ENCODE measurements at places on chromosomes 13 and 19. TPM values are rescaled to one million over a fixed set of nuclear protein-coding genes. Genes with fewer than 3 reads are reported as not detected.

The GPR4 gene
- total RNA-seq = 0.73 TPM

The SHISA7 gene
- not detected for total RNA-seq

The ZNF433 gene
- total RNA-seq = 6.1 TPM

The F10 gene
- total RNA-seq = 33.4 TPM

The B3GNT3 gene
- not detected for total RNA-seq

The MAMSTR gene
- 3.8 TPM for total RNA-seq

The ARRDC2 gene
- 7.1 TPM for total RNA-seq

The RNASEH2B gene
- total RNA-seq = 23.8 TPM

The FAM216B gene
- total RNA-seq = not detected

The FTL gene
- total RNA-seq = 15,717 TPM
